ENCODE measurements at places on chromosomes 11 and 22.
A peak's percentile ranks its signal among the peaks of the same experiment; 100 is the strongest.

DNA sequence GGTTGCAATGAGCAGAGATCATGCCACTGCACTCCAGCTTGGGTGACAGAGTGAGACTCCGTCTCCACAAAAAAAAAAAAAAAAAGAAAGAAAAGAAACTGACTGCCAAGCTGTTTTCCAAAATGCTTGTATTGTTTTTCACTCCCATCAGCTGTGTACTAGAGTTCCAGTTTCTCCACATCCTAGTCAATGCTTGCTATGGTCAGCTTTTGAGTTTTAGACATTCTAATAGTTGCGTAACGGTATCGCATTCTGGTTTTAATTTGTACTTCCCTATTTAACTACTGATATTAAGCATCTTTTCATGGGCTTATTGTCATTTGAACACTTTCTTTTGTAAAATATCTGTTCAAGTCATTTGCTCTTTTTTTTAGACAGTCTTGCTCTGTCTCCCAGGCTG lies 55.7 kb downstream of the TSPAN18 start:
- DNase-seq, result no peak

DNA sequence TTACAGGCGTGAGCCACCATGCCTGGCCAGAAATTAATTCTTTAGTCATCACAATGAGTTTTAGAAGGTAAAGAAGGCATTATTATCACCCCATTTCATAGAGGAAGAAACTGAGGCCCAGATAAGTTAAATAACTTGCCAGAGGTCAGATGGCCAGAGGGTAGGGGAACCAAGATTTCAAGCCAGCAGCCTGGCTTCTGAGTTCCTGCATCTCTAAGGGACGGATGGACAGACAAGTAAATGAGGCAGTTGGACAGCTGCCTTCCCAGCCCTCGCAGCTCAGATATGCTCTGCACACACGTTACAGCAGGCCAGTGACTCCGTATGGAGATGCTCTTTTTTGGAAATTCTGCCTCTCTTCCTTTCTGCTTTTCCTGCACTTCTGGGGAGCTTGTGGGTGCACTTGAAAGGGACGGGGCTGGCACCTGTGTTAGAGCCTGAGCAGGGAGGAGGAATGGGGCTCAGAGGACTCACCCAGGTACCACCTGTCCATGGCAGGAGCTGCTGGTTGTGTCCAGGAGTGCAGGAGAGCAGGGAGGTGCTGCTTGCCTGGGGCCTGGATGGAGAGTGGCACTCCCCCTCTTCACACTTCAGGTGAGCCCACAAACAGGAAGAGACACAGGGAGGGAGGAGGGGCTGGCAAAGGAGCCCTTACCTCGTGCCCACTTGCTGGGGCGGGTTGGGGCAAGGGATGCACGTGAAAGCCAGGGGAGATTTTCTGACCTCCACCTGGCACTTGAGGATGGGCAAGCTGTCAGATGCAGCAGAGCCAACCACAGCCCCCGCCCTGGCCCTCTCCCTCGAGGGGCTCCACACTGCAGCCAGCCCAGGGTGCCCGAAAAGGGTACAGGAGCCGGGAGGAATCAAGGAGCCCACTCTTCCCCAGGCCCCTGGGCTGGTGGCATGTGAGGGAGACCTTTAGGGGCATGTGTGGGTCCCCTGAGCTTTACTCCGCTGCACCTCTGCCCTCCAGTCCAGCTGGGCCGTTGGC lies 3.3 kb upstream of the FXYD2 start:
- DNase-seq, result peak; percentile 53

GRCh38 chr11:82733444-82734119 lies at the start of gene FAM181B:
FAM181B (minus strand) TSS chr11:82733864; CDS start chr11:82733729, 135 bp downstream.
- no peak for DNase-seq

DNA sequence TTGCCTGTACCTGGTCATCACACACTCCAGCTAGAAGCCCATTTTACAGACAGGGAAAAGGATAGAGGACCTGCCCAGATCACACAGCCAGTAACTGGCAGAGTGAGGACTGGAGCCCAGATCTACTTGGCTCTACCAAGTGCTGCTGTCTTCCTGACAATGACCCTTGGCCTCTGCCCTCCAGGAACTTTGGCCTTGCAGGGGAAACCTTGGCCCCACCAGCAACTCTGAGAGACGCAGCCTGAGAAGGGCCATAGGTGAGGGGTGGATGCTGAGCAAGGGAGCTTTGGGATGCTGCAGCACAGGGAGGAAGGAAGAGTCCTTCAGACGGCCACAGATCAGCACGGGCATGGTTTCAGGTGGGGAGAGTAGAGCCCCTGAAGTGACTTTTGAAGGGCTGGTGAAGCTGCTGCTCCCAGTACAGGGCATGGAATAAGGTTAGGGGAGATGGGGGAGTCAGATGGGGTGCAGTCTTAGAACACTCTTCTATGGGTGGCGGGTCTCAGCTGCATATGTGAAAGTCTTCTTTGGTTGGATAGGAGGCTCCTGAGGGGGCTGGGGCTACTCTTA lies 2.0 kb upstream of the CAPN5 start:
- no peak for DNase-seq

DNA sequence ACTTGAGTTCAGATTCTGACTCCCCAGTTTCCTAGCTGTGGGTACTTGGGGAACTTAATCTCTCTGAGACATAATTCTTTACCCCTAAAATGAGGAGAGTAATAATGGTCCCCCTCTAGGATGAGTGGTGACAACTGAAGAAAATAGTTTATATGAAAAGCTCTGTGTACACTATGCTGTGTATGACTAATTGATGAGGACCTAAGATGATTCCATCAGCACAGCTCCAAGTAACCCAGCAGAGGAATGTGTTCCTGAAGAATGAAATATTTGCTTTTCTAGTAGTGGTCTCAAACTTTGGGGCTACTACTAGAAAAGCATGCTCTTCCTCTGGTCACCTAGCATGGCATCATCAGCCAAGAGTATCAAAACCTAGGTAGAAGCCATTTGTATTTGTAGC lies 217.3 kb upstream of the NARS2 start:
- DNase-seq, result no peak

DNA sequence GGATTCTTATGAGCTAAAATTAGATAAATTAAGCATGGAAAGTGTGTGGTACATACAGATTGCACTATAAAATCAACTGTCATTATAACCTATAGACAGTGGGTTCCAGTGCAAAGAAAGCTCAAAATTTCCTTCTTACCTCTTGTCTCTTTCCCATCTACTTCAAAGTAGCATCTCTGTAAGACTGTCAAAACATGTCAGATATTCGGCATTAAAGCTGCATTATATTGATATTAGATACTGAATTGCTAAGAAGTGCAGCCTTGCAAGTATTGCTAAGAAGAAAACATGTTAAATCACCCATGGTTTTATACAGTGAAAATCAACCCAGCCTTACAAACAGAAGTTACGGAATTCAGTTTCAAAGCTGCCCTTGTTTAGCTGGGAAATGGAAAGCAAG lies 849.8 kb upstream of the FAT3 start:
- no peak for DNase-seq

- DNase-seq, result no peak
Measured at GRCh38 chr11:4433856-4434255, 15.2 kb upstream of the OR52K2 start.

DNA sequence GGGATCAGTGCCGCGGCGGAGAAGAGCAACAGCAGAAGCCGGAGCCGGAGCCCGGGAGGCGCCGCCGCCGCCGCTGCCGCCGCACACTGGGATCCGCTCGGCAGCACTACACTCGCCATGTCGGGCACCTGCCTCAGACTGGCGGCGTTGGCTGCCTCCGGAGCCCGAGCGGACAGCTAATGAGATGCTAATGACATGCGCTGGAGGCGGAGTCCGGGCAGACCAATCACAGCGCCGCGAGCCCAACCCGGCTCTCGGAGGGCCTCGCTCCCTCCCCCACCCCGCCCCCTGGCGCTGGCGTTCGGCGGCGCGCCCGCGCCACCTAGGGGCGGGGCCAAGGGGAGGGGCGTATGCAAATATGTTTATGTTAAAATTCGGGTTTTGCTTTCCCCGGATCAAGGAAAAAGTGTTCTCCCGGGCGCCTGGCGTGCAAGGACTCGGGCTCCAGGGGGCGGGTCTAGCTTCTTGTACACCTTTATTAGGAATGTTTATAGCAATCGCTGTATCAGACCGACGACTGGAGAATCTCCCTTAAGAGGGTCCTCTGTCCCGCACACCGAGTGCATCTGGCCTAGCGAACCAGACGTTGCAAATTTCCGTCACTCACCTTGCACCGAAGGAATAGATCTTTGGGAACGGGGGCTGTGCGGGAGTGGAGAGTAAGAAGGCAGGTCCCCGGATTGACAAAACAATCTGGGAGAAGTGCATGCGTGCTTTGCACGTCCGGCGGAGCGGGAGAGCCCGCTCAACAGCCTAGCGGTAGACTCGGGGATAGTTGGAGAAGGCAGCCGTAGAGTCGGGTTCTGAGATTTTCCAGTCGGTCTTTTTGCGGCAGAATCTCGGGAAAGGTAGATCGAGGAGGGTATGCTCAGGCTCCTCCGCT lies at the start of gene CADM1:
Gene CADM1 (minus strand): TSS at position 140 of the 883 bp plus-strand sequence.
- peak; percentile 97 for DNase-seq

DNA sequence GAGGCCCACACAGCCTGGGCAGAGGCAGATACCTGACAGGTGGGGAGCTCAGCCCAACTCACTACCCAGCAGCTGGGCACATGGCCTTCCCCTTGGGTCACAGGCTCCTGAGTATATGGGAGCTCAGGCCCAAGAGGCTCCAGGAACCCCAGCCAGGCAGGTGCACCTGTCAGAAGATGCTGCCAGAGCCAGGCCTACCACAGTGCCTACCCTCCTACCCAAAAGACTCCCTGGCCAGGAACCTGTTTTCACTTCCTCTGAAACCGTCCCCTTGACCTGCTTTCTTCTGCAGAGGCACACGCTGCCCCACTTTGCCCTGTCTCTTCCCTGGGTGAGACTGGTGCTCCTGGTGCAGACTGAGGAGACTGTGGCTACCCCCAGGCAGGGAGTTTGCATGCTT lies 2.9 kb downstream of the CHID1 start:
- no peak for DNase-seq

DNA sequence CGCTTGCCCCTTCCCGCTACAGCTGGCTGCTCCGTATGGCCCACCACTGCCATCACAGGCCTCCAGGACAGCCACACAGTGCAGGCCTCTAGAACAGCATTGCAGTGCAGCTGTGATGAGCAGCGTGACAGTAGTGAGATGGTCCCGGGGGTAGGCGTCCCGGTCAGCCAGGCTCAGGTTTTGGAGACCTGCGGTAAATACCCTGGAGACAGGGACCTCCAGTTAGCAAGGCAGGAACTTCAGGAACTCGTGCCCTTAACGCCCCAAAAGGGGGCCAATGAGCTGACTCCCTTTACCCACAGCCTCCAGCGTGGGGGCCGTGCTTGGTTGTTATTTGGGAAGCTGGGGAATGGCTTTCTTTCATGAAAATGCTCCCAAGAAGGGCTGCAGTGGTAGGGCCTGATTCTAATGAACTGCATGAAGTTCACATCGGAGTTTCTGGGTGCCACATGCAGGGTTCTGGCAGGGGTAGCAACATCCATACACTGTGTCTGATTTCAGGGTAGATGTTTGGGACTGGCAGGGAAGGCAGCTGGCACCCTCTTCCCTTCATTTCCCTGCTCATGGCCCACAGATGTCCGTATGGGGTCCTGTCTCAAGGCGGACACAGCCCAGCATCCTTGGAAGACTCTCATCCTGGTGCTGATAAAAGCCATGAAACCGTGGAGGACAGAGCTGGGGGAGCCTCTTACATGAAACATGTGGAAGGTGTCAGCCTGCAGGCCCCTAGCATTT lies 440.5 kb downstream of the TBC1D22A start:
- no peak for DNase-seq

DNA sequence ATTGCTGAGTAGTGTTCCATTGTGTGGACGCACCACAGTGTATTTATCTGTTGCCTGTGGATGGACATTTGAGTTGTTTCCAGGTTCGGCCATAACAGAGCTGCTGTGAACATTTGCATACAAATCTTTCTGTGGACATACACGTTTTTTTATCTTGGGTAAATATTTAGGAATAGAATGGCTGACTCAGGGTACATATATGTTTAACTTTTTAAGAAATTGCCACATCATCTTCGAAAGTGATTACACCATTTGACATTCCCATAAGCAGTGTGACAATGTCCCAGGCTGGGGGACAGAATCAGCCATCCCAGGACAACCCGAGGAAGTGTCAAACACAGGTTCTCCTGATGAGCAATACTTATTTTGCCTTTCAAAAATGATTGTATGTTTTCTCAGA lies 87.9 kb downstream of the OSBP2 start:
- DNase-seq, result no peak

DNA sequence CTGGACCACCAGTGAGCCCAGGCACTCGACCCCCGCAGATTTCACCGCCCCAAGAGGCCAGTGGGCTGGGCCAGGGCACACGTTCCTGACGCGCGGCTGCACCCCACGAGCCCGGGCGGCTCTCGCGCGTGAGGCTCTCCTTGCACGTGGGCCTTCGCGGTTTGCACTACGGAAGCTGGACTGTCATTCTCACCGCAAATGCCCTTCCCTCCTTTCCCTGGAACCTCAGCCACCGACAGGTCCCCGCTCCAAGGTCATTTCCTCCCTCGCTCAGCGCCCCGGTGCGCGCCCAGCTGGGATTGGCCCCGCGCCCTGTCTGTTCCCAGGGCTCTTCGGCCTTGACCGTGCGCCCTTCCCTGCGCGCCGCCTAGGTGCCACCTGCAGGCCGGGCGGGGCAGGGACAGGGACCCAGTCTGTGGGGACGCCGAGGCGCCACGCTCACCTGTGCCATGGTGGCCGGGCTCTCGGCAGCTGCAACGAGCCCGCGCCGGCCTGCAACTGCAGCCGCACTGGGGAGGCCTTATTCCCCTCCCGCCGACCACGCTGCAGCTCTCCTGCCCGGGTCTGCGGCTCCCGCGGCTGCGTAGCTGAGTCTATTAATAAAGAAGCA lies 2.1 kb upstream of the CPT1A start:
- peak; percentile 66 for DNase-seq

DNA sequence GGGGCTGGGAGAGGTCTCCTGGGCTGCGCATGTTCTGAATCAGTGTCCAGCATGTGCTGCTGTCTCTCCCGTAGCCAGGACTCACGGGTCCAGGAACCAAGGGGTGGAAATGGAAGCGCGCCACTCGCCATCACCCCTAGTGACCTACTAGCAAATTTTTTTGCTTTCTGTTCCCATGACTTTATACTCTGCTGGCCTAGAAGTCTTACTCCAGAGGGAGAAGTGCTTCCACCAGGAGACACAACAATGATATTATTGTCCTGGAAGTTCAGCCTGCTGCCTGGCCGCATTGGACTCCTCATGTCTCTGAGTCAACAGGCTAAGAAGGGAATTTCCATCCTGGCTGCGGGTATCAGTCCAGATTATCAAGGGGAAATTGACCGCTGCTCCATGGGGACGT lies 729.7 kb downstream of the BRD1 start:
- no peak for DNase-seq

DNA sequence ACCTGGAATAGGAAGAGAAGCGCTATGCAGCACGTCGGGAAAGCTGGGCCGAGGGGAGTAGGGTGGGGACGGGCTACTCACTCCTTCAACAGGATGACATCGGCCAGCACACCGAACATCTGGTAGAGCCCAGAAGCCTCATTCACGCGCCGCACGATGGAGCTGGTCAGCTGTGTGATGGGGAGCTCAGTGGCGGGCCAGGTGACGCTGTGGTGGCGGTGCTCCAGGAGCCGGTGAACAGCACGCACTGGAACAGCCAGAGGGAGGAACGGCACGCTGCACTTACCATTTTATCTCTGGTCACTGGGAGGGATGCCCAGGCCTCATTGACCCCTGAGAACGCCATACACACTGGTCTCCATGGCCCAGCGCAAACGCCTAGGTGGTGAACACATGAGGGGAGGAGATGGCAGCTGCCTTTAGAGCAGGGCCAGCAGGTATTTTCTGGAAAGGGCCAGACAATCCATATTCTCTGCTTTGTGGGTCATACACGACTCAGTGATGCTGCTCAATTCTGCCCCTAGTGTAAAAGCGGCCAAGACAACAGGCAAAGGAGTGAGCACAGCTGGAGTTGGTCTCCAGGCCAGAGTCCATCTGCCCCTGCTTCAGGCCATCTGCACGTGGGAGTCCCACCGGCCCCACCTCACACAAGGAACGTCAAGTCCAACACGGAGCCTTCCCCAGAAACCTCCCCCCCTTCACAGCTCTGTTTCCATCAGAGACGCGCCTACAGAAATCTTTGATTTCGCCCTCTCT lies 8.8 kb downstream of the FOXRED2 start:
- DNase-seq, result no peak

All from T-helper 2 cell (primary cell).